Effector CD8-positive, alpha-beta T cell (primary cell): ENCODE measurements at places on chromosomes 13 and 19.

DNA sequence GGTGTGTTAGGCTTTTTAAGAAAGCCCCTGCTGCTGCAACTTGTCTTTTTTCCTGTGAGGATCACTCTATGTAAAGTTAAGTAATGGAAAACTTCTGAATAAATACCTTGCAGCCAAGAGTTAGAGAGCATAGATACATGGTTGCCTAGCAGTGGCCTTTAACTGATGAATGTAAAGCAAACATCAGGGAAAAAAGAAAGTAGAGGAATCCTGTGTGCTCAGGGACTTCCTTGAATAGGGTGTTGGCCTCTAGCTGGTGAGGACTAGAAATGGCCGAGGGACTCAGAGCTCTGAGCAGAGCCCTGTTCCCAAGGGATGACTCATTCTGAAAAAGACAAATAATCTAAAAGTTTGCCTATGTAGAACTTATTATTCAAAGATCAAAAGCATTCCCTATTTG lies 135.7 kb downstream of the MIPEP start:
- DNase-seq = no peak

- DNase-seq = no peak
Observed at GRCh38 chr19:56577719-56578602, 10.7 kb downstream of the ZNF470 start.

DNA sequence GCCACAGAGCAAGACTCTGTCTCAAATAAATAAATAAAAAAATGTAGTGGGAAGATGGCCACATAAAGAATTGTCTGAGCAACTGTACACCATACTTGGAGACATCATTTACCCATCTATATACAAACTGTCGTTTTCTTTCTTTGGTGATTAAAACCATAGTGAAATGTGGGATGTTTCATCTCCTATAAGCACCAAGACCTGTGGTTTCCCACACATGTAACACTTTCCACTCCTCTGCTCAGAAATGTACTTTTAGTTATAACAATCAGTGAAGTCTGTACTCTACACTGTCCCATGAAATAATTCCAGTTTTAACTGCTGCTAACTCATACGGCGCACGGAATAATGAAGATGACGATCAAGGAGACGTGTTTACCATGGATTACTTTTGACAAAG lies 18.3 kb downstream of the PDCD5 start:
- DNase-seq = no peak

GRCh38 chr13:106314417-106314816 lies 221.0 kb downstream of the EFNB2 start:
- no peak for DNase-seq

- no peak for DNase-seq
Observed at GRCh38 chr19:49110567-49110966, 3.6 kb upstream of the LIN7B start.

- no peak for DNase-seq
Observed at GRCh38 chr13:33662392-33662791, 155.6 kb upstream of the RFC3 start.

DNA sequence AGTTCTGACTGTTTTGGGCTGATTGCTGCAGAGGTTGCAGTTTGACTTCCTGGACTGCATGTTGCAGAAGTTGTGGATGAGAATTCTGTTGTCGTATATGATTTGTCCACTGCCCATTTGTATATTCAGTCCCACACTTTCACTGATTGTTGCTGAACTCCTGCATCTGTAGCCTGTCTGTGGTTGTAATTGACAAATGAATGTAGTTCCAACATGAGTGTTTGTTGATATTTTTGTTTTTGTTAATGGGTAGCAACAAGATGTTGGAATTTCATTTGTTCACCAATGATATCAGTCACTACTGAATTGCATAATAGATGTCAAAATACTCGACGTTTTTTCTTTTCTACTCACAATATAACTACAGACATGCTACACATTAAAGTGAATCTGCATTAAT lies 533.9 kb downstream of the DCT start:
- DNase-seq = no peak

DNA sequence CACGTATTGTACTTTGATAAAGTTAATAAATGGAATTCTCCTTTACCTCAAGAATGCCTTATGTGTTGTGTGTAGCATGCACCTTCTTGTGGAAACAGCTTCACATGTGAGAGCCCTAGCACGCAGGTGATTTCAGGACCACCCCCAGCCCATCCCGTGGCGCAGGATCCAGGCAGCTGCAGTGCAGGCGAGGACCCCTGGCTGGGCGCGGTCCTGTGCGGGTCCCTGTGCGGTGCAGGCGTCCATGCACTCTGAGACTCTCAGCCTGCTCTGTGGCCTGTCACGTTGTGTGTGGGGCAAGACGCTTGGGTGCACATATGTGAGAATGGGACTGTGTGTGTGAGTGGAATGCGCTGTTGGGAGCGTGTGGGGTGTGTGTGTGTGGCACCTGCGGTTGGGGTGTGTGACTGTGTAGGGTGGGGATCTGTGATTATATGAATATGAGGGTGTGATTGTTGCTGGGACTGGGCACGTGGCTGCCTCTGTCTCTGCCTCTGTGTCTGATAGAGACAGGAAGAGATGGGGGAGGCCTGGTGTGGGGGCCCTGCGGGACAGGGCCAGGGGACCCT lies 30.8 kb downstream of the WTIP start:
- no peak for DNase-seq

DNA sequence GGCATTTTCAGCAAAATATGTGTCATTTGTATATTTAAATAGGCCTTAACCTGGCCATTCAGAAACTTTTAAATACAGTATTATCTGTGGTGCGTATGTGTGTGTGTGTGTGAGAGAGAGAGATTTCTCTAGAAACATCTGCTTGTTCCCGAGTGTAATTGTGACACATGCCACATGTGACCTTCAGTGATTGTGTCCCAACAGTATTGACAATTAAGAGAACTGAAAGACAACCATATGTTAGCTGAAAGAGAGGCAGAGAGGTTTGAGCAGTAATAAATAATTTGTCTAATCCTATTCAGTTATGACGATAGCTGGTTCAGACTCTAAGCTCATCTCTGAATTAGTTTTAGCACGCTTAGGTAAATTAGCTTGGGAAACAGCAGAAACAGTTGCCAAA lies 1503.1 kb downstream of the PCDH9 start:
- DNase-seq = no peak

- DNase-seq = no peak
Observed at GRCh38 chr19:5932609-5933262, 18.7 kb downstream of the CAPS start.

GRCh38 chr13:21071924-21072323 lies 10.5 kb upstream of the LATS2 start:
- DNase-seq = no peak

- no peak for DNase-seq
Observed at GRCh38 chr13:106299621-106300020, 235.8 kb downstream of the EFNB2 start.

DNA sequence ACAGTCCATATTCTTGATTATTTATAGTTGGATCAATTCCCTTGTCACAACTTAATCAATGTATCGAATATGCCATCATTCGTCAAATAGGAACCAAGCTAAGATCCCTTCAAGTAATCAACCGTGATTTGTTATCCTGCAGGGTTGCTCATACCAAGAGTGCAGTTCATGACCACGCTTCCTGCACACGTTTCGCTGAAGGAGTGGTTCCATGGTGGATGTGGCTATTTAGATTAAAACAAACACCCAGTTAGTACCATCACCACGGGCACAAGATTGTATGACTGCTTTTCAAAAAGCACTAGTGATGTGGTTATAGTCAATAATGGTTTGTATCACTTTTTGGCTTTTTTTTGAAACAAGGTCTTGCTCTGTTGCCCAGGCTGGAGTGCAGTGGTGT lies 41.1 kb upstream of the CCNE1 start:
- no peak for DNase-seq

DNA sequence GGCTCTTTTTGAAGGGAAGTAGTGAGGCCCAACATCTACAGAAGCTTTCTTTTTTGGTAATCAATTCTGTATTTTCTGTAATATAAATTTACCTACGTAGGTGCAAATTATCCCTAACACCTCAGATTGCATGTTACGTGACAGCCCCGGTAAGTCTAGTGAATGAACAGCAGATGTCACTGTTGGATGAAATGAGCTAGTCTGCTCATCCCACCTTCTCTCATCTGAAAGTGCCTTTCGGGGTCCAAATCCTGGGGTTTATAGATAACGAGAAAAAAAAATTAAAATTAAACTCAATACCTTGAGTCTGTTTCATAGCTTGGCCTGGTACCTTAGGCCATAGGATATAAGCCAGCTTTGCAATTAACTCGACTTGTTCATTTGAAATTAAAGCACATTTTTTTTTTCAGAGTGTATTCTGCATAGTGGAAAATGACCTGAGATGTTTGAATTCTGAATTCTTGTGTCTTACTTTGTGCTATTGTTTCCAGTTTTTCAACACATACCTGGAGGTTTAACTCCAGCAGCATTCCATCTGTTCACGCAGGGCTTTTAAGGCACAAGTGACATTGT lies 548.2 kb downstream of the GPC5 start:
- DNase-seq = no peak

DNA sequence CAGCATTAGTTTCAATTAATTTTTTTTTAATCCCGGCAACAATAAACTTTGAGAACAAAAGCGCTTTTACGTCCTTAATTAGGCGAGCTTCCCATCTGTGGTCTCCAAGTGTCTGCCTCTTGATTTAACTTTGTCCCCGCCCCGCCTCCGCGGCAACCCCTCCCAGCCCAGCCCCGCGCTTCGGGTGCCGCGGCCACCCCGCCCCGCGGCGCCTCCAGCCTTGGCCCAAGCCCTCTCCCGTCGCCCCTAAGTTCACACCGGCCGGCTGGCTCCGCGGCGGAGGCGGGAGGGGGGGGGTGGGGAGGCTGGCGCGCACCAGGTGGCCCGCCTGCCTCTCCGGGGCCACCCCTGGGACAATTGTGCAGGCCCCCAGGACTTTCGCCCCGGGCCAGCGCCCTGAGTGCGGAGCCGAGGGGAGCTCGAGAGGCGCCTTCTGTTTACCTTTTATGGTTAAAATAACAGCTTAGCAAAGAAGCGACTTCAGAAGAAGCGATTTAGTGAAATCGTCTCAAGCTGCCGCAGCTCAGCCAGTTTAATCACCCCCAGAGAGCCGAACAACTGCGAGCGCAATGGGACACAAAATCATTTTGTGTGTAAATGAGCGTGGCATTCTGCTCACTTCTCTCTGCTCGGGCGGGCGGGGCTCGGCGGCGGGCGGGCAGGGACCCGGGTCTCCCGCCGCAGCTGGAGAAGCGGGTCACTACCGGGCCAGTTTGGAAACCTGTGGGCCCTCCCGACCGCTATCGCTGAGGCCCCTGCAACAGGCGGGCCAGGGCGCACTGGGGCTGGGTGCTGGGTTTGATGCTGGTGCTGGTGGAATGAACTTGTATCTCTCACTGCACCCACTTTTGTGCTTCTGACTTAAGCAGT lies 1.4 kb downstream of the KCTD15 start:
- DNase-seq = no peak

- DNase-seq = no peak
Observed at GRCh38 chr19:31432201-31432810, 83.1 kb upstream of the TSHZ3 start.

- no peak for DNase-seq
Observed at GRCh38 chr13:33119022-33119781, 103.0 kb downstream of the KL start.

- no peak for DNase-seq
Observed at GRCh38 chr13:30665638-30666037, 47.9 kb downstream of the USPL1 start.

GRCh38 chr13:108889324-108889984 lies 260.0 kb downstream of the MYO16 start:
- no peak for DNase-seq

DNA sequence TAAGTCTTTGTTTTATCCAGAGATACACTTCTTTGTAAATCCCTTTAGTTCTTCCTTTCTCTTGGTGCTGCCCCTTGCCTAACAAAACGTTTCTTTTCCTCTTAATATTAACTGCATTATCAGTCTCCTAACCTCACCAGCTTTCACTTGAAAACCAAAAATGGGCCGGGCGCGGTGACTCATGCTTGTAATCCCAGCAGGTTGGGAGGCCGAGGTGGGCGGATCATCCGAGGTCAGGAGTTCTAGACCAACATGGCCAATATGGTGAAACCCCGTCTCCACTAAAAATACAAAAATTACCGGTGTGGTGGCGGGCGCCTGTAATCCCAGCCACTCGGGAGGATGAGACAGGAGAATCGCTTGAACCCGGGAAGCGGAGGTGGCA lies 329.8 kb upstream of the MIR17HG start:
- DNase-seq = no peak

GRCh38 chr19:41480336-41480735 lies 37.4 kb downstream of the ERICH4 start:
- DNase-seq = no peak

DNA sequence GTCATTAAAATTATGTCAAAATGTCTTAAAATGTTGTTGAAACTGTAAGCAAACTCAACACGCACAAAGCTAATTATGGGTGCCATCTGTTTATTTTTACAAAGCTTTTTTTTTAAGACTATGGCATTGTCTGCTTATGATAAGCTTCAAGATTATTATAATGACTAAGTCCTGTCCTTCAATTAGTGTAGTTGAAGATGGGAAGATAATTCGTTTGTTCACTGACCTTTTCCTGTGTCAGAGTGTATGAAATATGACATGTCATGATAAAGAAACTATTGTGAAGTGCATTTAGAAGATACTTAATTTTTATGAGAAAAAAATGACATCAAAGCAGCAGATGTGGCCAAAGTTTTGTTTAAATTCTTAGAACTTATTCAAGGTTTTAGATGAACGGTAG lies 211.3 kb downstream of the PCCA start:
- no peak for DNase-seq

GRCh38 chr19:958967-959855 lies 24.9 kb upstream of the WDR18 start:
- no peak for DNase-seq

DNA sequence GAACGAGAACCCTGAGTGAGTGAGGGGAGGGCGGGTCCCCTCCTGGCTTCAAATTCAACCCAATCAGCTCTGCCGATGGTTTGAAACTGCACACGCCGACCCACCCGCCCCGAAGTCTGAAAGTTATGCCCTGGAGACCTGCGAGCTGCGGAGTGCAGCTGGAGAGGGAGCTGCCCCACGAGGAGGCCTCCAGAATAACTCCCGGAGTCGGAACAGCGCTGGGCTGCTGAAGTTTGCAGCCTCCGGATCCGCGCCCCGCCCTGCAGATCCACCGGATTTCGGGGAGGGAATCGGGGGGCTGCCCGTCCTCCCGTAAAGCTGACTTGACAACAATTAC lies 7.0 kb downstream of the POU4F1 start:
- DNase-seq = no peak

DNA sequence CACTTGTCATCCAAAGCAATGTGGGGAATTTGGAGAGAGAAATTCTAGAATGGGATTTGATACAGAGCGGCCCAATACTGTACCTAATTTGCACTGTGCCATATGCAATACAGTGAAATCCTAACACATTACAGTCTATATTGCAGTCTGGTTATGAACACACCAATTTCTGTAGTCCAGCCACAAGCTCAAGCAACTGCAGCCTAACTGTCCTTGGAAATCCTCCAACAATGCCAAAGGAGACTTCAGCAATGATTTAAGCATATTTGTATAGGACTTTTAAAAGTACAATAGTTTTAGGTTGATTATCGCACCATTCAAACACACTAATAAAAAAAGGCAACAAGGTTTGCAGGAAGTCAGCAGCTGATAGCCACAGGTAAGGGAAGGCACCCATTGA lies 17.3 kb downstream of the DIAPH3 start:
- no peak for DNase-seq
